ENCODE measurements at places on chromosomes 4 and X.

GRCh38 chr4:4388311-4388790 is 1.4 kb downstream of the NSG1 start:
- DNase-seq: no peak

- DNase-seq: no peak
Observed at GRCh38 chrX:151776181-151776731, 41.7 kb downstream of the CNGA2 start.

DNA sequence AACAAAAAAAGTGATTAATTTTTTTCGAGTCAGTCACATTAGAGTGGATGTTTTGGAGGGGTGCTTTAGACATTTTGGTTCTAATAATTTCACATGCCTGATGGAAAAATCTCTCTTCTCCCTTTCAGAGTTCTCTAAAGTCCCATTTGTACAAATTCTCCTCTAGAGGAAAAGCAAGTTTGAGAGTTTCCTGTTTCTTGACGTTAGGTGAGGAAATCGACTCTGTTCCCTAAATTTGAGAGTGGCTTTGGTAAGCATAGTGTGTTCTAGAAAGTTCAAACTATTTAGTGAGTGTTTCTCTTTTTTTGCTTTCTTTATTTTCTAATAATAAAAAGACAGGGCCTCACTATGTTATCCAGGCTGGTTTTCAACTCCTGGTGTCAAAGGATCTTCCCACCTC is 1.6 kb upstream of the ATP6AP2 start:
- DNase-seq: no peak

DNA sequence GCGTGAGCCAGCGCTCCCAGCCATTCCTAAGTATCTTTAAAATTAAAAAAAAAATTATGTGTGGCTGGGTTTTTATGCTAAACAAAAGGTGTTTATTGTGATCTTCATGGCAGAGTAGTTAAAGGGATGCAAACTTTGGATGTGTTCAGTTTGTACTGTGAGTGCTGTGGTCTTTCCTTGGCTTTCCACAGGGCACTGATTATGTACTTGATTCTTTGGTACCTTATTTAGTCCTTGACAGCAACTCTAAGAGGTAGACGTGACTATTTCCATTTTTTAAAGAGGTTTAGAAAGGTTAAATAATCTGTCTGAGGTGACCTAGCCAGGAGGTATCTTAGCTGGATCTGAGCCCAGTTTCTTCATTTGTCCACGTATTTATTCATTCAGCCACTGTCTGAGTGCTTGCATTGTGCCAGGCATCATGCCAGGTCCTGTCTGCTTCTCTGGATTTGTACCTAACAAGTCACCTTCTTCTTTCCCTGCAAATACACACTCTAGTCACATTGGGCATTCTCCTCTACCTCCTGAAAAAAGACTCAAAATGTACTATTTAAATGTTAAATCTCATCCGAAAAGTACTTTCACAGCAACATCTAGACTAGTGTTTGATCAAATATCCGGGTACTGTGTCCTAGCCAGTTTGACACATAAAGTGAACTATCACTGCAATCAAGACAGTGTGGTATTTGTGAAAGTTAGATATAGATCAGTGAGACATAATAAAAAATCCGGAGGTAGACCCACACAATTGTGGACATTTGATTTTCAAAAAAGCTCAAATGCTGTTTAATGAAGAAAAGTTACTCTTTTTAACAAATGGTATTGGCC is 31.5 kb downstream of the WWC2 start:
- no peak for DNase-seq

DNA sequence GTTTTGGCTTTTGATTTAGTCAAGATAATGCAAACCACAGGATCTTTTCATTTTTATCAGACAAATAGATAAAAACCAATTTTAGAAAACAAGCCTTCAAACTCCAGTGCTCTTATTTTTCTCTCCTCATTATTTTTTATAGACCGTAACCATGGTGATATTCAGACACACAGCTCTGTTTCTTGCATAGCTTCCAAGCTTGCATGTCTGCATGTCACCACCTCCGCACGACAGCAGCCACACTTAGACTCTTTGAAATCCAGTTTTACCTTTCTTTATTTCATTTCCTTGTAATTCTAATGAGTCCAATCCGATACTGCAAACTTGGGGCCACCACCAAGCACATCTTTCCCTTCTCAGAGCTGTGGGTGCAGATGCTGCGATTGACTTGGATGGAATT is 94.3 kb upstream of the GPM6A start:
- DNase-seq: no peak

DNA sequence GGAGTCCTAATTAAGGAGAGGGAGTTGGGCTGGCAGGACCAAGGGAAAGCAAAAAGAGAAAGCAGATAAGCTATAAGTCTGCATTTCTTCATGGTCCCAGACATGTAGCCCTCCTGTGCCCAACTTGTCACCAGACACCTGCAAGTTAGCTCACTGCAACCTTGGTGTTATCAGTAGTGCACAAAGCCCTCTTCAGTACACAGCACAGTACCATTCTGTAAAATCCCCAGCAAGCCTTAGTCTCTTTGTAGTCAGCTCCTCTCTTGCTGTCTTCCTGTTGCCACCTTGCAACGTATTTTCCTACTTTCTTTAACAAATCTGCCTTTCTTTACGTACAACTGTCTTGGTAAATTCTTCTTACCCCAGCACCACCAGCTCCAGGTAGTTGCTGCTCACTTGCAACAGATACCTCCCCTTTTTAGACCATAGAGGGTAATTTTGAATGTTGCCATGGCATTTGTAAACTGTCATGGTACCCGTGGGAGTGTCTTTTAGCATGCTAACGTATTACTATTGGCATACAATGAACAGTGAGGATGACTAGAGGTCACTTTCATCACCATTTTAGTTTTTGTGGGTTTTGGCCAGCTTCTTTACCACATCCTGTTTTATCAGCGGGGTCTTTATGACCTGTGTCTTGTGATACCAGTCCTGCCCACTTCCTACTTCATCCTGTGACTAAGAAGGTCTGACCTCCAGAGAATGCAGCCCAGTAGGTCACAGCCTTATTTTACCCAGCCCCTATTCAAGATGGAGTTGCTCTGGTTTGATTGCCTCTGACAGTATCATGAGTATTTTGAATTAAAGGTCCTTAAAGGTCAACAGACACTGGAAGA is 28.3 kb upstream of the AP1S2 start:
- no peak for DNase-seq

DNA sequence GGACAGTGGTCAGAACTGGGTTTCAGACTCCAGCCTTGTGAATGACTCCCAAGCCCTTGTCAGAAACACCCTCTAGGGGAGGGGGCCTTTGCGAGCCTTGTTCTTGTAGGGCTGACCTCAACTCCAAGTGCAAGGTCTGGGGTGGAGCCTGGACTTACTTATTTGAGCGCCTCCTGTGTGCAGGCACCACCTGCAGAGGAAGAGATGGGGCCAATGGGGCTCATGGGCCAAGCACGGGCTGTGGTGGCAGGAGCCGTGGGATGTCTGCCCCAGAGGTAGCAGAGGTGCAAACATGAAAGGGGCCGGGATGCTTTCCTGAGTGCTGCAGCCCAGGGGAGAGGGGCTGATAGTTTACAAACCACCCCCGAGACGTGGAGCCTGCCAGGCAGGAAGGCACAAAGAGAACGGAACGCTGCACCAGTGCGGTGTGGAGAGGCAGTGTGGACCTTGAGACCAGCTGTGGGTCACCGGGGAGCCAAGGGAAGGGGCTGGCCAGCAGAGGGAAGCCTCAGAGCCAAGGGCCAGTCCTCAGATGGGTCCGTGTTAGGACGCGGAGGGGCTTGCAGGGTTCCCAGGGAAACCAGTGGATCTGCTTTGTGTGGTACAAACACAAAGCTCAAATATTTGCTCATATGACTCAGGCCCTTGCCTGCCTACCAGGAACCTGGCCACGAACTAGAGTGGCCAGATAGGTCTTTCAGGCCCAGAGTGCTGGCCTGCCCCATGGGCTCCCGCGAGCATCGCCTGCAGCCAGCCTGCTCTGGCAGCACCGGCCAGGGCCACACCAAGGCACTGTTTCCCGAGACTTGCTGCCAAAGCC is 8.7 kb upstream of the TADA2B start:
- no peak for DNase-seq

- DNase-seq: no peak
Observed at GRCh38 chr4:105851196-105851595, 44.1 kb upstream of the NPNT start.

GRCh38 chrX:100980608-100981497 is 11.3 kb downstream of the ARL13A start:
- no peak for DNase-seq

DNA sequence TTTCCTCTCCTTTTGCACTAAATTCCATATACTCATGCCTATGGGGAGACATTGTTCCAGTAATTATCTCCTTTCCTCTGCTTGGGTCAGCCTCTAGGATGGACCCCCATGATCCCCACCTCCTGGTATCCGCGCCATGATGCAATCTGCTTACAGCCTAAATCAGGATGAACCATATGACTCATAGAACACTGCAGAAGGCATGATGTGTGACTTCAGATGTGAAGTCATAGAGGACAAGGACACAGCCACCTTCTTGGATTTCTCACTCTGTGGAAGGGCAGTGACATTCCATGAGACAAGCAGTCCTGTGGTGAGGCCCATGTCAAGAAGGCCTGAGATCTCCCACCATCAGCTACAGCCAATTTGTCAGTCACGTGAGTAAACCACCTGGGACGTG is 9.0 kb upstream of the TMEM144 start:
- no peak for DNase-seq

GRCh38 chrX:134990475-134990800 is 353 bp upstream of the SMIM10 start:
- DNase-seq: no peak

GRCh38 chr4:126799416-126799815 is 833.3 kb upstream of the INTU start:
- no peak for DNase-seq

DNA sequence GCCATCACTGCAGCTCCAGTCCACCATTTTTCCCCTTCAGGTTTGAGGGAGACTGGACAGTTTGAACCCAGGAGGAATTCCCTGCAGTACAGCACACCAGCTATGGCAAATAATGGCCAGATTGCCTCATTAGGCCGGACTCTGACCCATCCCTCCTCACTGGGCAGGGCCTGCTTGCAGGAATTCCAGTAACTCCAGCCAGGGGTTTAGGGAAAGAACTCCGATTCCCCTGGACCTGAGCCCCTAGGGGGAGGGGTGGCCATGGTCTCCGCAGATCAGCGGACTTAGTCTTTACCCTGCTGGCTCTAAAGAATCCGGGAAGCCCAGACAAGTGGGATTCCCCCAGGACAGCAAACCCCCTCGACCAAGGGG is 342.8 kb downstream of the DMD start:
- no peak for DNase-seq

DNA sequence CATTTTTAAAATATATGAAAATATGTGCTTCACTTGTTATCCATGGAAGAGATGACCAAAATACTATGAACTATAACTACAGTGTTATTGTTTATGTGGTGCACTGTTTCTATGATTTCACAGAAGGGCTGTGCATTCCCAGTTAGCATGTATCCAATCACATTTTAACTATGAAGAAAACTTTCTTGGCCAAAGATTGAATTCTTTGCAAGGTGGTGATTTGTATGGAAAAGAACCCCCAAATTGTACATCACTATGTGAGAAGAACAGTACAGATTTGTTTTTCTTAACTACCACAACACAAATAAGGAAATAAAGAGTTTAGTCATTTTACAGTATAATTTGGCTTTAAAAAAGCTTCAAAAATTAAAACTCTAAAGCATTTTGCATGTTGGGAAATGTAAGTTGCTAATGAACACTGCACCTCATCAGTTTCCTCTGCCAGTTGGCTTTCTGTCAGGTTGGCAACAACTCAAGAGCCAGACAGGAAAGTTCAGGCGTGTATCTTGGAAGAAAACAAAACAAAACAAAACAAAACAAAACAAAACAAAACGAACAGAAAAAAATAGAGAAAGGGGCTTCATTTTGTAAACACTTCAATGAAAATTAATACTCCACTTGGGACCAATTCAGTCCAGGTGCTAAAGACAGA is 237.0 kb downstream of the SCFD2 start:
- DNase-seq: no peak

- no peak for DNase-seq
Observed at GRCh38 chrX:17621566-17622270, 115.6 kb upstream of the SCML1 start.

GRCh38 chr4:73897380-73898136 is 28.4 kb downstream of the CXCL1 start:
- DNase-seq: no peak

DNA sequence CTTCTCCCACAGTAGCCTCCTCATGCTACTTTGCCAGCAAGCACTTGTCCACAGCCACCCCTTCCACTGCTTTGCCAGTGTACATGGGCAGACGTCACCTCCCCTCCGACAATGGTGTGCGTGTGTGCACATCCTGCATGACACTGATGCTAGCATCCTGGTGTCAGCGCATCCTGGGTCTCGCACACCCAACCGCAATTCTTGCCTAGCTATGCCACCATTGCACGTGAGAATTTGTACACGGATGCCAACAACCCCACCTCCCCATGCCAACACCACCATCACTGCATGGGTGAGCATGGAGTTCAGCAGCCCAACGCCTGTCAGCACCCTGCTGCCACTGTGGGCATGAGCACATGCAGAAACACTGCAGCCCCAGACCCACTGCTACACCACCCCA is 550.0 kb downstream of the STPG2 start:
- no peak for DNase-seq

GRCh38 chr4:6900181-6900812 is 9.3 kb upstream of the TBC1D14 start:
- no peak for DNase-seq

DNA sequence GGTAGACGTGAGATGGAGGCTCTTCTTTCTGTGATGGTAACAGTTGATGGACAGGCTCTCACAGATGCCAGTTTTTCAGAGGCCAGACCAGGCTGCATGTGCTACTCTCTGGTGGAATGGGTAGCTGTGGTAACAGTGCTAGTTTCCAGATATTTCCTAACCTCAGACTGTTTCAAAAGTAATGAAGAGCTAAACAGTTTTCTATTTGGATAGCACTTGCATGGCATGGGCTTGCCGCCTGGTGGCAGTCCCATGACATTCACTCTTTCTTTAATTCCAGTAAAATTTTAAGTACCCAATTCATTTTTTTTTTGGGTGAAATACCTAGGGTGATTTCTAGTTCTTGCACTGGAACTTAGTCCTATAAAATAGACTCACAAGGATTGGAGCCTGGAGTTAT is 220.2 kb upstream of the MAD2L1 start:
- DNase-seq: no peak

GRCh38 chrX:110584083-110584482 is 211.5 kb downstream of the CHRDL1 start:
- no peak for DNase-seq

GRCh38 chrX:37993837-37994619 is 12.3 kb upstream of the SYTL5 start:
- DNase-seq: no peak

DNA sequence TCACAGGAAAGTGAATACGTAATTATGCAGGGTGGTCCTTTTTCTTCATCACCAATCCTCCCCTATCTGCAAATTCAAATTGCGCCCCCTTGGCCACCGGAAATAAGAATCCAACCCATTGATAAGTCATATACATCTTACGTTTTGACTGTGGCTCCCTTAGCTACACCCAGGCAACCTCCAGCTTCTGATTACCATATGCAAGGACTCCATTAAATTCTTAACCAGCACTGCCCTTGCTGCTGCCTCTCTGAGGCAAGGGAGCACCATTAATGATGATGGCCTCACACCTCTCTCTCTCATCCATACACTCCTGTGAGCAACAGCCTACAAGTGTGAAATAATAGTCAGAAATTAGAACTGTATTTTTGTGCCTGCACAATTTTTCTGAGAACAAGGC is 106.0 kb upstream of the NOCT start:
- DNase-seq: no peak
